Germinal center (tissue), 1 donor: ENCODE measurements at places on chromosomes 16 and 17.

DNA sequence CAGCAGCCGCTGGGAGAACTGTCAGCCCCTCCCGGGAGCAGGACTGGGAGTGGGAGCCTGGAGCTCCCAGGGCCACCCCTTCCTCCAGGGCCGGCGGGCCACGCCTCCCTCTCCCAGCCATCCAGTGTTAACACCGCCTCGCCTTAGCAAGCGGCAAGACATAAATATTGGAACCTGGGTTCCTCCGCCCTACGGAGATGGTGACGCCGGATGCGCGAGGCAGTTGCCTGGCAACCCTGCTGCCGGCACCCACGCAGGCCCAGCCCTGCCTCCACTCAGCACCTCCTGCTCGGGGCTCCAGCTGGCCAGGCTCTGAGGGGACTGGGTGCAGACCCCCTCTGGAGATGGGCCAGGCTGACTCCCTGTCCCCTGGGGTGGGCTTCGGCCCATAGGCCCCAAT is 27.4 kb upstream of the CACNA1H start:
- DNase-seq: no peak

DNA sequence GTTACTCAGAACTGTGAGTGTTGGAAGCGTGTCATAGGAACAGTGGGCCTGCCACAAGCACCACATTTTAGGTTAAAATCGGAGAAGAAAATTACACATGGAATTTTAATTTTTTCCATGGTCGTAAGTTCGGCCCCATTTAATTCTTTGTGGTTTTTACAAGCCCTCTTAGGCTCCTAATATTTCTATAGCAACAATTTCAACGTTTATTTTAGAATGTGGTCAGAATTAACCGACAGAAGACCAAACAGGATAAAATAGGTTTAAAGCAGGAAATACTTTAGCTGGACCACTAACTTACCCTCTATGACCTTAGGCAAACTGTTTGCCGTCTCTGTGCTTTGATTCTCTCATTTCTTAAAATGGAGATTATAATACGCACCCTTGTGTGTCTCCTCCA is 69.9 kb downstream of the FTO start:
- no peak for DNase-seq

DNA sequence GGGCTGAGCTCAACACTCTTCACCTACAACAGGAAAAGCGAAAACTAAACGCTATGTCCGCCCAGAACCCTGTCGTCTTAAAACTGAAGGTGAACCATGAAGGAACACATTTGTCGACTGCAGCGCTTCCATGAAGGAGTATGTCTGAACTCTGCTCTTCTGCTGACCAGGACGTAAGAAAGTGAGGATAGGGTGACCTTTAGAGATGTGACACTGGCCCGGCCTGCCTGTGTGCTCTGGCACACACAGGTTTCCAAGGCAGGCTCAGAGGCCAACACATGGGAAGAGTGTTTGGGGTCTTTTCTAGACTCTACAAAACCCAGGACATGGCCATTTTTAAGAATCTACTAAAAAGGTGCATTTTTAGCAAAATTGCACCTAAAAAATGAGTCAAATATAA is 21.1 kb downstream of the MARF1 start:
- DNase-seq: no peak

DNA sequence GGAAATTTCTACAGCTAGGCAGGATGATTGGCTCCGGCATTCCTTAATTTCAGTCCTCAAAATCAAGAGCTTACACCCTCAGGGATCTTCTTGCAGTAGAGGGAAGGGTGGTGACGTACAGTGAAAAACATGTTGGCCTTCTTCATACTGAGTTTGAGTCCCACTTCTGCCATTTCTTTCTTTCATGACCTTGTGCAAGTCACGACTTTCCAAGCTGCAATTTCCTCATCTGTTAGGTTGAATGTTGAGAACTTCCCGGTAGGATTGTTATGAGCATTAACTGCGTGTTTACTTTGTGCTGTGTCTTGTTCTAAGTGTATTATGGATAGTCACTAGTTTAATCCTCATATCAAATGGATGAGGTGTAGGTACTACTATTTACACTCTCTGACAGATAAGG is 7.9 kb downstream of the SENP3 start:
- DNase-seq: no peak

DNA sequence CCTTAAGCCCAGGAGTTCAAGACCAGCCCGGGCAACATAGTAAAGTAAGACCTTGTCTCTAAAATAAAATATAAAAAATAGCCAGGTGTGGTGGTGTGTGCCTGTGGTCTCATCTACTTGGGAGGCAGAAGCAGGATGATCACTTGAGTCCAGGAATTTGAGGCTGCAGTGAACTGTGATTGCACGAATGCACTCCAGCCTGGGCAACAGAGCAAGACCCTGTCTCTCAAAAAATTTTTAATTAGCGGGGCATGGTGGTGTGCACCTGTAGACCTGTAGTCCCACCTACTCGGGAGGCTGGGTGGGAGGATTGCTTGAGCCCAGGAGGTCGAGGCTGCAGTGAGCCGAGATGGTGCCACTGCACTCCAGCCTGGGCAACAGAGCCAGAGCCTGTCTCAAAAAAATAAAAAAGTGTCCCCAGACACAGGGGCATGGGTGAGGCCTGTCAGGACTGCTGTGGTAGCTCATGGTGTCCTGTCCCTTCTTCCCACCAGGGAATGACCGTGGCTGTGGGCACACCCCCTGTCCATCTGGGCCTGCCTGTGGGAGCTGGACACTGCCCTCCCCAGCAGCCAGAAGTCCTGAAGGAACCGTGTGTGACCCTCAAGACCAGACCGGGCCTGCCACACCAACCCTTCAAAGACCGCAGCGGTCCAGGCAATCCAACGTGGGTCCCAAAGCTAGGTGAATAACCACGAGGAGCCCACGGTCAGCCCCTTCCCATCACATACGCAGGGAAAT is 30.8 kb upstream of the GAA start:
- DNase-seq: no peak

- no peak for DNase-seq
Measured at GRCh38 chr17:35079547-35080423, 16.3 kb upstream of the RFFL start.

DNA sequence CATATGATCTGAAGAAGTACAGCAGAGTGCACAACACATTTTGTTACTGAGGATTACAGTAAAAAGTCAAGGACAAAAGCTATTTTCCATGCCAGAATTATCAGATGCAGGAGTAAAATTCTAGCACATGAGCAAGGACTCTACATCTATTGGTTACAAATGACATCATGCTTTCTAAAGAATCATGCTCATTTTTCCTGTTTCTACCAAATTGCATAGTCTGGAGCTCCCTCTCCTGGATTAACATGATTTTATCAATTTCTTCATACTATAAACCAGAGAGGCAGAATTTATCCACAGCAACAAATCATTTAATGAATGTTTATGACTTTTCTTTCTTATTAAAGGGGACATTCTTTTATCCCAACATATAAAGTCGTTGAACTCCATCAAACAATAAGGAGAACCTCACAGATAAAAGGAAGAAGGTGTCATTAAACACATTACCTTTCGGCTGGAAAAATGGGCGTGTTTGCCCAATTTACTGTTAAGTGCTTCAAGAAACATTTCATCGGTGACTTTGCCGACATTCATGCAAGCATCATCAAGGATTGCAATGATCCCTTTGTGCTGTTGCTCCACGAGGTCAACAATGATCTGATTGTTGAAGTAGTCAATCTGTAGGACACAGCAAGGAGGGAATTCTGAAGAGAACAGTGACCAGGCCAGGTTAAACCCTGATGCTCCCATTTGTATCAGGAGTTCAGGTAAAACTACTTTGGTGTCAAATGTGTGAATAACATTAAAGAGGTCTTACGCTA is 121.7 kb downstream of the MYO1D start:
- peak; percentile 57 for DNase-seq

DNA sequence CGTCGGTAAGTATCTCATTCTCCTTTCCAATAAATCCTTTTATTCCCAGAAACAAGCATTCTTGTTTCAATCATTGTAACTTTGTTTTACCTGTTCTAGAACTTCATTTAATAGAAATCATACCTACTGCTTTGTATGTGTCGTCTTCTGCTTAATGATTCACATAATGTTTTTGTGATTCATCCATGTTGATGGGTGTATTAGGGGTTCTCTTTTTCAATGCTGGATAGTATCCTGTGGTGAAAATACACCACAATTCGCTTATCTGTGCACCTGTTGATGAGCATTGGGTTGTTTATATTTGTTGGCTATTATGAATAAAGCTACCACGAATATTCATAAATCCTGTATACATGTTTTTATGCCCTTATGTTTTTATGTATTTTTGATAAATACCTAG is 703.2 kb downstream of the MAF start:
- DNase-seq: no peak

DNA sequence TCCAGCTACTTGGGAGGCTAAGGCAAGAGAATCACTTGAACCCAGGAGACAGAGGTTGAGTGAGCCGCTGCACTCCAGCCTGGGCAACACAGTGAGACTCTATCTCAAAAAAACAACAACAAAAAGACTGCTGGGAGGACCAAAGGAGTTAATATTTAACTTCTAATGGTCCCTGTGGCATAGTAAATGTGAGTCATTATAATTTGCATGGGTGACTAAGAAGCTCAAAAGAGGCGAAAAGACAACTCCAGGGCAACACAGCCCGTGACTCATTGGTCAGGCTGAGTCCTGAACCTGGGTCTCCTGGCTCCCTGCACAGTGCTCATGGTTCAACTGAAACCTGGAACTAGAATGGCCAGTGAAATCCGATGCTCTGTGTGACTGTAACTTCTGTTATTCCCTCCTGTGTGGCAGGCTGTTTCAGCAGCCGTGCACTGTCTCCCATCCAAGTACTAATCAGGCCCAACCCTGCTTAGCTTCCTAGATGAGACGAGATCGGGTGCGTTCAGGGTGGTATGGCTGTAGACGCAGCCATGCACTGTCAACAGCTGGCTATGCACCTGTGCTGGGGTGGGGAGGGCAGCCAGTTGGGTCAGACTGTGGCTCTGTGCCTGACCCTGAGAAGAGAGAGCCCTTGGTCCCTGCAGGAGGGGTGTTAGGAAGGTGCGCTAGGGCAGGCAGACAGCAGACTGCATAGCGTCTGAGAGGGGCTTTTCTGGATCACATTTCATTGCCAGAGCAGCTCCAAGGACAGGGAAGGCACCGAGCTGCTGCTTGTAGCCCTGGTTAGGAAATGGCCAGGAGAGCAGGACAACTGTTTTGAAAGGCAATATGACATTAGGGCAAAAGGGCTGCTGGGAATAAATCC is 14.5 kb upstream of the GPRC5C start:
- DNase-seq: no peak

DNA sequence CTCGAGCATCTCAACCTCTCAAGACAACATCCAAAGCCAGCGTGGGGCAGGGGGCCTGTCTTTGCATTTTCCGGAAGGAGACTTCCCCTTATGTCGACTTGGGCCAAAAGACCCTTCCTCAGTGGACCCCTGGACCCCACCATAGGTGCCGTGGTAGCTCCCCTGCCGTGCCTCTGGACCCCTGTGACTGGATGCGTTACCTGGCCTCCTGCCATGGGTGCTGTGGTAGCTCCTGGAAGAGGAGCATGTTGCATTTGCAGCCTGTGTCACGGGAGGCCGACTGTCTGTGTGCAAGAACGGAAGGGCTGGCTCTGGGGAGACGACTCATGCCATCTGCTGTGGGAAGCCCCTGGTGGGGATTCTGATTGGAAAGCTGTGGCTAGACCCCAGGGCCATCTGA is 130.1 kb downstream of the FOXL1 start:
- DNase-seq: no peak

DNA sequence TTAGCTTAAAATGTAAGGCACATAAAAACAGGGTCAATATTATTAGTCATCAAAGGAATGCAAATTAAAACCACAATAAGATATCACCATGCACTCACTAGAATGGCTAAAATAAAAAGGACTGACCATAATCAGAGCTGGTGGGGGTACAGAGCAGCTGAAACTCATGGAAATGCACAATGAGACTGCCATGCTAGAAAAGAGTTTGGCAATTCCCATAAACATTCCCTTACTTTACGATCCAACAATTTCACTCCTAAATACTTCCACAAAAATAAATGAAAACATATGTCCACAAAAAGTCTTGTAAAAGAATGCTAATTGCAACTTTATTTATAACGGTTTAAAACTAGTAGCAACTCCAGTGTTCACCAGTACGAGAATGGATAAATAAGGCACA is 36.1 kb upstream of the ERCC4 start:
- DNase-seq: no peak

GRCh38 chr16:83513008-83513755 is 294.6 kb upstream of the HSBP1 start:
- no peak for DNase-seq

- DNase-seq: no peak
Measured at GRCh38 chr16:48441106-48441505, 55.9 kb upstream of the SIAH1 start.

DNA sequence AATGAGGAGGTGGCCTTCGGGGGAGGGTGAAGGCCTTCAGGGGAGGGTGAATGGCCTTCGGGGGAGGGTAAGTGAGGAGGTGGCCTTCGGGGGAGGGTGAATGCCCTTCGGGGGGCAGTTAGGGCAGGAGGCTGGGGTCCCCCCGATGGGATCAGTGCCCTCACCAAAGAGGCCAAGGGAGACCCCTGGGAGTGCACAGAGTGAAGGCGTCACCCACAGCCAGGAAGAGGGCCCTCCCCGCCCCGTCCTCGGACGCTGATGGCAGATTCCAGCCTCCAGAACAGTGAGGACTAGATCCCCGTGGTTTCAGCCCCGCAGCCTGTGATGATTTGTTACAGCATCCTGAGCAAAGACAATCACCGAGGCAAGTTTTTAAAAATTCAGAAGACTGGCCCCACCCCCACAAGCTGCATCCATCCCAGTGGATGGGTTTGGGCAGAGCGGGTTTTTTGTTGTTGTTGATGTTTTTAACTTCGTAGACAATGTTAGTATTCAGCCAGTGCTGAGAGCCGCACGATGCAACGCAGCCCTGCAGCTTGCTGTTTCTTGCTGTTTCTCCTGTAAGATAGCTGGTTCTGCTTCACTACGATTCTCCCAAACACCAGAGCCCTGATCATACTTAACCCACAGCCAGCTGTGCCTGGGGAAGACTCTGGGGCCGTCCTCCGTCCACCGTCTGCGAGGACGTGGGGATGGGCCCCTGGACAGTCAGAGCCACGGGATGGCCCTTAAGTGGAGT is 40.7 kb upstream of the CBFA2T3 start:
- DNase-seq: no peak

GRCh38 chr17:57911834-57912673 is 43.2 kb downstream of the CUEDC1 start:
- no peak for DNase-seq

GRCh38 chr17:36092230-36092629 is 2.3 kb upstream of the CCL3 start:
- DNase-seq: no peak

DNA sequence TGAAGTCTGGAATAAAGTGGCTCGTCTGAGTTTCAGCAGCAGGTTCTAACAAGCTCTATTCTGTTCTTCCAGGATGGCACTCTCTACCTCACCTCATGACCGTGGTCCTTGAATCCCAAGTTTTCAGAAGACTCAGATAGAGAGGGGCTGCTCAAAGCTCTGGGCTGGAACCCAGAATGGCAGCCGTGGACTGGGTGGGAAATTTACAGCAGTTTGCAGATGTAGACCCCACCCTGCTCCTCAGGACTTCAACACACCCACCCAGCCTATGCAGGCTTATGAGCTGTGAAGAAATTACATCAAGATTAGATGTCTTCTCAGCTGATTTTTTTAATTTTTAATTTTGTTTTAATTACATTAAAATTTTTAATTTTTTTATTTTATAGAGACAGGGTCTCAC is 59.4 kb downstream of the METRNL start:
- DNase-seq: no peak
